ENCODE measurements at places on chromosomes 11 and 22. TPM values are rescaled to one million over a fixed set of nuclear protein-coding genes. Genes with fewer than 3 reads are reported as not detected.

DNA sequence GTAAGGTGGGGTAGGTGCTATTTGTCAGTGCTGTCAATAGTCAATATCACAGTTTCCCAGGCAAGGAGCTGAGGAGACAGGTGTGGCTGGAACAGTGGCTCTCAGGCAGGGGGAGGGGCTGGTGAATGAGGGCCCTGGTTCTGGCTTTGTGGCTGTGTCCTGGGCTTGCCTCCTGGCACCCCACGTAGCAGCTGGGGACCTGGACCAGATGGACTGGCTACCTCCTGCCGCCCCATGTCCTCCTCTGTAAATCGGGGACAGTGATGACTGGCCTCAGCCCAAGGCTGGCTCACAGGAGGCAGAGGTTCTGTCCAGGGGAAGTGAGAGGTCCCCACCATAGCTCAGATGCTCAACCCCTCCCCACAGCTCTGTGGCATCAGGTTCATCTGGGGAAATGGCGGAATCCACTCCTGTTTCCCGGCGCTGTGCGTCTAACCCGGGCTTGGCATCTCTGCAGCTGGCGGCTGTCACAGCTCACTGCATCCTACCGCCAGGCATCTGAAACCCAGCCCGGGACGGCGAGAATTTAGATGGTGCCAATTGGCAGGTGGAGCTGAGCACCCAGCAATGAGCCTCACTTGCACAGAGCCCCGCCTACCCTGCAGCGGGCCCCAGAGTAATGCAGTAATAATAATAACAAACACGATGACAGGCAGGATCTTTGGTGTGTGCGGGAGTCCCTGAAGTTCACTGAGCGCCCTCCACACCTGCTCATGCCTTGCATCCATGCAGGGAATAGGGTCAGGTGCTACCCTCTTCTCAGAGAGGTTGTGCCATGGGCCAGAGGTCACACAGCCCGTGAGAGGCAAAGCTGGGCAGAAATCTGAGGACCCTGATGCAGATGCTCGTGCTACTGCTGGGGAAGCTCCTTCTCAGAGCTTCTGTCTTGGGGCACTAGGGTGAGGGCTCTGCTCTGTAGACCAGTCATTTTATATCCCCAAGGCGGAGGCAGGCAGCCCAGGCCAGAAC lies 27.8 kb upstream of the SHISAL1 start:
- no peaks in the 10 kb centered on the region for H3K36me3 ChIP-seq
- H3K4me1 ChIP-seq: no peaks in the 10 kb centered on the region
- H3K27me3 ChIP-seq: no peaks in the 10 kb centered on the region
- no peak overlapping the region for H3K27ac ChIP-seq
- H3K4me3 ChIP-seq: no peak overlapping the region

GRCh38 chr11:122847466-122847865 lies 9.2 kb downstream of the CRTAM start:
- no peak overlapping the region for H3K27ac ChIP-seq
- H3K4me3 ChIP-seq: no peak overlapping the region
- H3K4me1 ChIP-seq: peaks cover 12% of the 10 kb centered on the region
- DNase-seq: no peak

DNA sequence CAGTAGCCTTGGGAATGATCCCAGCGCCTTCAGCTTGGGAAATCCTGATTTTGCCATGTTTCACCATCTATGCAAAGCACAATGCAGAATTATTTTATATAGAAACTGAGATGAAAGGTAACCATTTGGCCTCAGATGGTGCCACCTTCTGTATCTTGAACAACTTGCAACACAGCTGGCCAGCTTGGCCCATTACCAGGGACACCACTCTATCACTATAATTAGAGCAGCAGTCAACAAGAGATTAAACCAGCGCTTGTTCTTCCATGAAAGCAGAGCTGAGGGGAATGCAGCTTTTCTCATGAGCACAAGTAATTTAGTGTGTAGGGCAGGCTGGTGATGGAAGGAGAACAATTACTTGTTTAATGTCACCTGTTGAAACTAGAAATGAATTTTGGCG lies 6.7 kb upstream of the ZDHHC13 start:
- no peak overlapping the region for H3K27ac ChIP-seq
- no peak for DNase-seq
- H3K4me3 ChIP-seq: no peak overlapping the region
- peaks cover 3% of the 10 kb centered on the region for H3K27me3 ChIP-seq
- no peaks in the 10 kb centered on the region for H3K36me3 ChIP-seq

- no peak overlapping the region for H3K27ac ChIP-seq
- DNase-seq: no peak
- H3K4me1 ChIP-seq: no peaks in the 10 kb centered on the region
- H3K27me3 ChIP-seq: no peaks in the 10 kb centered on the region
Measured at GRCh38 chr11:20912065-20912821, 242.9 kb downstream of the NELL1 start.

DNA sequence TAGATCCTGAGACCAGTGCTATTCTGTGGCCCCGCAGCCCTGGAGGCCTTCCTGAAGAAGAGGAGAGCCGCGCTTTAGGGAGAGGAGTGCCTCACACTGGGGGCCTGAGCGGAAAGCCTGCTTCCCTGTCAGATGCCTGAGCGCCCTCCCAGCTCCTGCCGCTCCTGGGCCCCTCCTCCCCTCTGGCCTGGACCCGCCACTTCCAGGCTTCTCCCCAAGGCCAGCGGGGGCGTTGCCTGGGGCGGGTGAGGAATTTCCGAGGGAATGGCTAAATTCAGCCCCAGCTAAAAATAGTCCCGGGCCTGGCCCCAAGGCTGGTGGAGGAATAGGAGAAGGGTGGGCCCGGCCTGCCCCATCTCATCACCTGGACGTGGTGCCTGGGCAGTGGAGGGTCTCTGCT lies 15.4 kb downstream of the ARHGEF17 start:
- H3K36me3 ChIP-seq: no peaks in the 10 kb centered on the region
- no peak overlapping the region for H3K27ac ChIP-seq
- no peak for DNase-seq
- H3K4me3 ChIP-seq: no peak overlapping the region
- no peaks in the 10 kb centered on the region for H3K27me3 ChIP-seq

GRCh38 chr22:37275134-37275533 lies 7.2 kb upstream of the CYTH4 start:
- no peak for DNase-seq
- H3K27me3 ChIP-seq: no peaks in the 10 kb centered on the region
- no peak overlapping the region for H3K27ac ChIP-seq
- H3K4me3 ChIP-seq: no peak overlapping the region
- H3K36me3 ChIP-seq: no peaks in the 10 kb centered on the region

- H3K4me3 ChIP-seq: no peak overlapping the region
- no peaks in the 10 kb centered on the region for H3K4me1 ChIP-seq
- no peak overlapping the region for H3K27ac ChIP-seq
- no peaks in the 10 kb centered on the region for H3K27me3 ChIP-seq
Measured at GRCh38 chr11:10158461-10158860, 135.6 kb downstream of the SBF2 start.

The CLCF1 gene
- polyA plus RNA-seq: 2.0 TPM
